Activated T-helper 2 cell treated with anti-CD3 and anti-CD28 coated beads, Interferon-gamma antibody, Interleukin-2, Interleukin-4, amounts not matched to agents 10 μg/mL and 5 μg/mL and 100 μg/mL, durations not matched to agents 14 hours and 24 hours and 36 hours (primary cell): ENCODE measurements at places on chromosomes 4 and X. TPM values are rescaled to one million over a fixed set of nuclear protein-coding genes. Genes with fewer than 3 reads are reported as not detected.

Gene GC
- total RNA-seq: not detected in 2 replicates

DNA sequence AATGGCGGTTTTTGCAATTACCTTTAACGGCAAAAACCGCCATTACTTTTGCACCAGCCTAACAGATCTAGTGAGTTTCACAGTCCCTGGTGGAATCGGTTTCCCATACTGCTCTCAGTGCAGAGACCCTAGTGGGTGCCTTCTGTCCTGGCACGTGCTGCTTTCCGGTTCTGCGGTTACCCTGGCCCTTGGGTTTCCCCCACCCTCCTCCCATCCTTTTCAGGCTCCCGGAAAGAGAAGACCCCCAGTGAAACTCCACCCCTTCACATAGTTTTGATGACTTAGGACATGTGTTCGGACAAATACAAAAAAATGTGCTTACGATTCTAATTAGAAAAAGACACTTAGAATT lies 36.9 kb downstream of the NLGN3 start:
- peak overlapping the region; percentile 88 for H3K4me3 ChIP-seq
- peaks cover 30% of the 10 kb centered on the region for H3K36me3 ChIP-seq
- peak; percentile 18 for DNase-seq
- H3K27ac ChIP-seq: peak overlapping the region; percentile 93
- no peaks in the 10 kb centered on the region for H3K27me3 ChIP-seq

GRCh38 chr4:189870511-189871234 lies 70.0 kb upstream of the FRG1 start:
- H3K27ac ChIP-seq: no peak overlapping the region
- no peaks in the 10 kb centered on the region for H3K4me1 ChIP-seq
- no peak overlapping the region for H3K4me3 ChIP-seq
- DNase-seq: no peak
- H3K27me3 ChIP-seq: no peaks in the 10 kb centered on the region
- H3K36me3 ChIP-seq: no peaks in the 10 kb centered on the region

DNA sequence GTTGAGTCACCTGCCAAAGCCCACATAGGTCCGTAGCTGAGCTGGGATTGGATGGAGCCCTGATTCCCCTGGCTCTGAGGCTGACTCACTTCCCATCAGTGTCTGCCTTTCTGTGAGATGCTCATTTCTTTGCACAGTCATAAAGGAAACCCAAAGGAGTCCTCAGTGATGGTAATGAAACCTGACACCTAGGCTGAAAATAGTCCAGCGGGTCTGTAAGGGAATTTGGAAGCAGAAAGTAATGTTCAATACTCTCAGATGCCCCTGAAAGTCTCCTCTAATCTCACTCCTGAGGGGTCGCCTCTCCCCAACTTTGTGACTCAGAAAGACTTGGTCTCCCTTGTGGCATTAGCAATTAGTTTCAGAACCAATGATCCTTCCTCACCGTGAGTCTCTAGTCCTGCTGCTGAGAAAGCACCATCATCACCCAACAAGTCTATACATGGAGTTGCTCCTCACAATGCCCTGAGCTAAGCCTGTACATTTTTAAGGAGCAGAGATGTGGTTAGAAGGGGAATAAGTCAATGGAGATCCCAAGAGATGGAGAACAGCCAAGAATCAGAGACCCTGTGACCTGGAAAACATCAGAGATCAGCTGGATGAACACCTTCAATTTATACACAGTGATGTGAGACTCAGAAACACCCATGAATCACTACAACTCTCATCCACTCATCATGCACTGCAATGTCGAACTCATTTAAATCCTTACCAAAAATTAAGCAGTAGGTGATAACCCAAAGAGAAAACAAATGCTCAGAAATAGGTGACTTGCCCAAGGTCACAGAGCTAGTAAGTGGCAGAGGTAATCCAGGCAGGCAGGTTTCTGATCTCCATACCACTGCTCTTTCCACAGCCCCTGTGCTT lies 219.0 kb upstream of the CPEB2 start:
- H3K27me3 ChIP-seq: no peaks in the 10 kb centered on the region
- H3K4me3 ChIP-seq: no peak overlapping the region
- H3K27ac ChIP-seq: peak overlapping the region; percentile 79
- no peak for DNase-seq
